ENCODE measurements at places on chromosomes 6 and 20.
A peak's percentile ranks its signal among the peaks of the same experiment; 100 is the strongest.

GRCh38 chr20:54103067-54103761, 32.8 kb upstream of the BCAS1 start:
- peak; percentile 76 for DNase-seq

DNA sequence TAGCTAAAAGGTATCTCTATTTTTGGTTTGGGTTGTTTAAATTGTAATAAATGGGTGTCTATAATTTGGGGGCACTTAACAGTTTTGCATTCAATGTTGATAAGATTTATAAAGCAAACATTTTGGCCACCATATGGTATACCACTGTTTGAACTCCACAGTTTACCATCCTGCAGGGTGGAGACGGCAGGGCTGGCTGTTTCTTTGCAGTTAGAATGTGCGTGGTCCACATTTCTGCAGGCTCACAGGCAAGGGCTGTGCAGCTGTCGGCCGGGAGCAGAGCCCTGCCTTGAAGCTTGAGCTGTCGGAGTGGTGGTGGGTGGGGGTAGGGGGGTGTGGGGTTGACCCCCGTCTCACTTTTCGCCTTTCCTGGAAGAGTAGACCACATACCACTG, 135.9 kb downstream of the CDH4 start:
- DNase-seq, result no peak

DNA sequence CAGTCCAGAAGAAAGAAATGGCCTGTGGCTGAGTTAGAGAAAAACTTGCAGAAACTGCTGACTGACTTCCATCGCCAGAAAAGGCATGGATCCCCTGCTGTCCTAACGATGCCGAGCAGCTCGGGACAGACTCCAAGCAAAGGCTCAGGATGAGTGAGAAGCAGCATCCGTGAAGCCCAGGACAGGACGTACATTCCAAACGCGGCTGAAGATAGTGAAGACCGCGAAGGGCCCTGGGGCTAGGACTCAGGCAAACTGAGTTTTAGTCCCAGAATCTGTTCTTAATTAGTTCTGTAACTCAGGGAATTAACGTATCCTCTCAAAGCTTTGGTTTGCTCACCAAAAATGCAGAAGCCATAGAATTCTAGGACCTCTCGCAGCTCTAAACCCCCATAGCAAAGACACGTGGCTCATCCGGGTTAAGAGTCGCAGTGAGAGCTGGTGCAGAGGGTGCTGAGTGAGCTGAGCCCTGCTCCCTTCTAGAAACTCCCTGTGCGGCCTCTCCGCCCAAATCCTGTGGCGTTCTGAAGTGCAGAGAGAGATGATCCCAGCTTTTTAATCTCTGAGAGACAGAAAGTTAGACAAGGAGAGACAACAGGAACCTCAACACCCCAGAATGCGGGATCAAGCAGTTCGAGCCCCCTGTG, 132.9 kb upstream of the THBS2 start:
- no peak for DNase-seq

DNA sequence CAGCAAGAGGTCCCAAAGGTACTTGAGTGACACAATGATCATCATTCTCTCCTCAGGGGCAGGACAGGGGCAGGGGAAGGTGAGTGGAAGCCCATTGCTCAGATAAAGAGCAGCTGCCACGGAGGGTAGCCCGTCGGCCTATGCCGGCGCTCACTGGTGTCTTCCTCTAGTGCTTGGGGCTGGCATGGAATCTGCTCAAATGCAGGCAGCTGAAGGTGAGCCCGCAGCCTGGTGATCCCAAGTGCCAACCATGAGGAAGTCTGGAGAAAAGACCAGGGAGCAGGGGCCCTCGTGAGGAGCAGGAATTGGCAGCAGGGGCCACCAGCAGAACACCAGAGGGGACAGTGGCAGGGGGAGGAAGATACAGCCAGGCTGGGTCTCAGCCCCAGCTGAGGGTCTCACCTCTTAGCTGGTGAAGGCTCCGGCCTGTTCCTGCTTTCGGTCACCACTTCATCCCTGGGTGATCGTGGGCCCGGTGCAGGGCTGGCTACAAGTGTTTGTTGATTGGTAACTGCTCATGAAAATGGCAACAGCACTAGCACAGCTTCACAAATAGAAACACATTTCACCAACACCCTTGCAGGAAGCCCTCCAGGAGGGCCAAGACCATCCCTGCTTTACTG, 24.7 kb downstream of the RBCK1 start:
- DNase-seq, result no peak

- no peak for DNase-seq
These were observed 109.8 kb downstream of the UNC5CL start for GRCh38 chr6:40929176-40929575.

GRCh38 chr20:44809380-44810060, 826 bp downstream of the RIMS4 start:
- no peak for DNase-seq

- DNase-seq, result no peak
These were observed 33.7 kb downstream of the RNF146 start for GRCh38 chr6:127300411-127300810.

- DNase-seq, result no peak
These were observed 394.3 kb upstream of the SOX4 start for GRCh38 chr6:21199262-21199661.

GRCh38 chr6:169838346-169839028, 87.1 kb downstream of the ERMARD start:
- no peak for DNase-seq

GRCh38 chr6:108872141-108872557, 23.9 kb downstream of the ARMC2 start:
- DNase-seq, result no peak

GRCh38 chr6:118859517-118860064, 34.4 kb upstream of the ASF1A start:
- no peak for DNase-seq

DNA sequence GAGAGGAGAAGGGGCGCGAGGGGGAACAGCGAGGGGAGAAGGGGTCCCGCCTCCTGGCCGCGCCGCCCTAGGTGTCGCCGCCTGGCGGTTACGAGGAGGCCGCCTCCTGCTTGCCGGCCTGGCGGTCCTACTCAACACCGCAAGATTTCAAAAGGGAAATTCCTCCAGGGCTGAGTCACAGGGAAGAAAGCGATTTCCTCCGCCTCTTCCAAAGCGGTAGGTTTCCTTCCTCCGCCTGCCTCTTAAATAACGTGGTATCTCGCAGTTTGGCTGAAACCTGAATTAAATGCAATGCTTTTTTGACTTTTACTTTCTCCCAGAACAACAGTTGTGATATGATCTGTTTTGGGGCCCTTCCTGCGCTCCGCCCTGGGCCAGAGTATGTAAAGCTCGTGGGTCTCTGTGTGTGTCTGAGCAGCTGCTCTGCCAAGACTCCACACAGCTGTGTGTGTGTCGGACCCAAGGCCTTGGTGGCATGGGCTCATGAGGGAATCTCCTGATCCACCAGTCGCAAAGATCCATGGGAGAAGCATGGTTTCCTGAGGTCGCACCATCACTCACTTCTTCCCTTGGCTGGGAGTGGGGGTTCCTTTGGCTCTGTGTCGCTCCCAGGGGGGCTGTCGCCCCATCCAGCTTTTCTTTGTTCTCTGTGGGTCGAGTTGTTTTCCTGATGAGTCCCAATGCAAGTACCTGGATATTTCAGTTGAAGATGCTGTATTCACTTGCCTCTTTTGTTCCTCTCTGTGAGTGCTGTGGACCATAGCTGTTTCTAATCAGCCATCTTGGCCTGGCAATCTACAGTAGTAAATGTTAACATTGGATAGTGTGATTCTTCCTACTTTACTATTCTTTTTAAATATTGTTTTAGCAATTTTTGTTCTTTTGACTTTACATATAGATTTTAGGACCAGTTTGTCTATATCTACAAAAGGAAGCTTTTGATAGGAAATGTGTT, 31.6 kb upstream of the NOTCH4 start:
- peak; percentile 71 for DNase-seq

DNA sequence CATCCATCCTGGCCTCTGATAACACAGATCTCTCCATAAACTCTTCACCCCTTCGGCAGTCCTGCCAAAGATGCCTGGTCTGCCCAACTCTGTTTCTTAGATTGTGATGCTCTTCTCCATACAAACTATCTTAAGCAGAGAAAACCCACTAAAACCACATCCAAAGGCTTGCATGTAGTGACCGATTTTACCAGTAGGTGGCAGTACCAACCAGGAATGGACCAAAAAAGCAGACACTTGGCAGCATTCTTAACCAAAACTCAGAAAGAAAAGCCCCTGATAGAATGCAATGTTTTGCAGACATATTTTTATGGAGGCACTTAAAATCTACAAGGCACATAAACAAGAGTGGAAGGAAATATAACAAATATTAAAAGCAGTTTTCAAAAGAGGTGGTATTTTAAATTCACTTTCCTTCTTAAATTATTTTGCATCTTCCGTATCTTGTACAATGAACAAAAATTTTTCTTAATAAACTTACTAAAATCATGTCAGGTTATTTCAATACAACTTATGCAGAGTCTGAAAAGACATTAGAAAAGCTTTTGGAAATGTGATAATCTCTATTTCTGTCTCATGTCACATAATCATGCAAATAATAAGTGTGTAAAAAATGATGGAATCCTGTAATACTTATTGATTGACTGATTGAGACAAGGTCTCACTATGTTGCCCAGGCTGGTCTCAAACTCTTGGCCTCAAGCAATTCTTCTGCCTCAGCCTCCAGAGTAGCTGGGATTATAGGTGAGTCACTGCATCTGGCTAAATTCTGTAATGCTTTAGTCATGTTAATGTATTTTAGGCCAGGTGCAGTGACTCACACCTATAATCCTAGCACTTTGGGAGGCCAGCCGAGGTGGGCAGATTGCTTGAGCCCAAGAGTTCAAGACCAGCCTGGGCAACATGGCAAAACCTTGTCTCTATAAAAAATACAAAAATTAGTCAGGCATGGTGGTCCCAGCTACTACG, 29.4 kb downstream of the LRP11 start:
- DNase-seq, result peak; percentile 71

DNA sequence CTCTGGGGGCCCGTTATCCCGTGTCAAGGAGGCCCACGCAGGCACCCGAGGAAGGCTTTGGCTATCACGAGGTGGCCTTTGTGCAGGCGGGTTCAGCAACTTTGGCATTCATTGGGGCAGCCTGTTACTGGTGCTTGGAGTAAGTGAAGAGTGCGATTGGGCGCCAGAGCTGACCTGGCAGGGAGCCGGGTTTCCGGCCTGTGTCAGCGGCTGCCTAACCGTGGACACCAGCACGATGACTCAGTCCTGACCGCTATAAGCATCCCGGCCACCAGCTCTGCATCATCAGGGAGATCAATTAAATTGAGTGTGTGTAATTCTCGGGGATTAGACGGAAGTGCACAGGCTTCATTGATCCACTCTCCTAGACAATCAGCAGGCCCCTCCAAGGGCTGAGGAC, 45.9 kb downstream of the CDH4 start:
- no peak for DNase-seq

GRCh38 chr6:163496205-163496604, 81.7 kb downstream of the QKI start:
- no peak for DNase-seq

GRCh38 chr6:22544476-22544875, 24.9 kb upstream of the HDGFL1 start:
- DNase-seq, result no peak

GRCh38 chr6:155177363-155177961, 86.4 kb upstream of the CLDN20 start:
- peak; percentile 73 for DNase-seq

DNA sequence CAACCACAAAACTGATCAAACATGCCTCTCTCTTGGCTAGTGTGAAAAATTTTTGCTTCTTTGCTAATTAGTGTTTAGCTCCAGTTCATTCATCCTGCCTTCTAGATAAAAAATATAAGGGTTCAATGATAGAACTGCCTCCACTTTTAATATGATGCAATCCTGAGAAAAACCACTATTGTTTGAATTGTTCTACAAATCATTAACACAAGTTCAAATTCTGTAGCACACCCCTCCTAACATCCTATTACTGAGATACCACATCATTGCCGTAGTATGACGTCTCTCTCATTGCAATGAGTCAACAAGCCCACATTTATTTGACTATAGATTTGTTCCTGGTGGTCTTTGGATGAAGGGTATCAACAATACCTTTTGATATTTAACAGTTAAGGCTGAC, 365.8 kb upstream of the OPRM1 start:
- no peak for DNase-seq

DNA sequence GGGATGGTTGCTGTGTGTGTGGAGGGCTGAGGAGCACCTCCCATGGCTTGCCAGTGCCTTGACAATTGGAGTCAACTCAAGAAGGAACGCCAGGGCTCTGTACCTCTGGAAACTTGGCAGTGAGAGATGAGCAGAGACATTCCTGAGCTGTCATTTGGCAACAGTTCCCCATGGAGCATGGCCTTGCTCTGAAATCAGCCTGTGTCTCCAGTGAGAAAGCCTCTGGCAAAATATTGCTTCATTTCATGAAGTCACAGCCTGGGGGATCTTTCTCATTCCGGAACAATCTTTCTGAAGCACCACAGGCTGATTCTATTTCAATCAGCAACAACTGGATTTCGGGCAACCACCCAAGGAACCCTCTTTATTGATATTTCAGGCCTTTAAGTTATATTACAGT, 52.2 kb upstream of the FNDC1 start:
- DNase-seq, result no peak

DNA sequence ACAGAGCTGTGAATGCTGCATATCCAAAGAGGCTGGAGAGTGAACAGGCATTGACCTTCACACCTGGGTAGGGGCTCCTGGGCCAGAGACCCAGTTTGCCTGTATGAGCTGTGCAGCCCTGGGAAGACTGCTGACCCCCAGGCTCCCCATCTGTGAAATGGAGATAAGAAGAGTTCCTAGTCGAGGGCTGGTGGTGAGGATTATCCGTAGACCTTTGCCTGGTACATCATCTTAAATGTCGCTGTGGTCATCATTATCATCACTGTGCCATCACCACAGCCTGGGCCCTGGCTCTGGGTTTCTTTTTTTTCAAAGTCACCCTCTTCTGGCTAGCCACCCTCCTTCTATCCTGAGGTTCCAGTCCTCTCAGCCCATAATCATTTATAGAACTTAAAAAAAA, 12.0 kb downstream of the AGPAT4 start:
- DNase-seq, result no peak

DNA sequence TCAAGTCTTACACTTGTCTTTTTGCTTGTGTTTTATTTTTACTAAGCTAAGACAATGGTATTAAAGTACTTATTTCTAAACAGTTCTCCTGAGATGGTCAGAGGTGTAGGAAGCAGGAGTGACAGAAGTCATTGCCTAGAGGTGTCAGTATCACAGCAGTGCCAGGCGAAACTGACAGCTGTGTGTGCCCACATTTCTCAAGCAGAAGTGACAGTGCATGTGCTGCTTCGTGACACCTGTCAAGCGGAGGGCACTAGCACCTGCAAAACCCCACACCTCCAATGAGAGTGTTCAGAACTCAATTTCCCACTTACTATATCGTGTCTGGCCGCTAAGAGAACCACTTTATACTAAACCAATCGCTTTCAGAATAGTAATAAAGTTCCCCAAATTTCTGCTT, 82.8 kb downstream of the SLC23A2 start:
- no peak for DNase-seq

- no peak for DNase-seq
These were observed 747.7 kb downstream of the C6orf118 start for GRCh38 chr6:164561656-164562055.

GRCh38 chr6:31737991-31738979, 1.5 kb upstream of the MSH5 start:
- DNase-seq, result peak; percentile 86

DNA sequence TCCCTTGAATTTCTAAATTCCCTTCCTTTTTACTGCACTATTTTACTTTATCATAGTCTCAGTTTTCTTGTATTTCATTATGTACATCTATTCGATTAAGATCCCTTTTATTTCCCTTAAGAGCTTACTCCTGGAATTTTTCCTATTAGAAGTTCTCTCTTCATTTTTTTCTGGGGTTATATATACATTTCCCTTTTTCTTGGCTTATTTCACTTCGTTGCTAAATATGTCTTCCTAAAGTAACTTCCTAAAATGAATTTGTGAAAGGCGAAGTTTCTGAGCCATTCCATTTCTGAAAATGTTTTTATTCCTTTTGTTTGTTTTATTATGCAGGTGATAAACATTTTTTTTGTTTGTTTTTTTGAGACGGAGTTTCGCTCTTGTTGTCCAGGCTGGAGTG, 5.9 kb upstream of the CD109 start:
- DNase-seq, result no peak
